T-helper 17 cell (primary cell): ENCODE measurements at places on chromosomes 11 and 22.

DNA sequence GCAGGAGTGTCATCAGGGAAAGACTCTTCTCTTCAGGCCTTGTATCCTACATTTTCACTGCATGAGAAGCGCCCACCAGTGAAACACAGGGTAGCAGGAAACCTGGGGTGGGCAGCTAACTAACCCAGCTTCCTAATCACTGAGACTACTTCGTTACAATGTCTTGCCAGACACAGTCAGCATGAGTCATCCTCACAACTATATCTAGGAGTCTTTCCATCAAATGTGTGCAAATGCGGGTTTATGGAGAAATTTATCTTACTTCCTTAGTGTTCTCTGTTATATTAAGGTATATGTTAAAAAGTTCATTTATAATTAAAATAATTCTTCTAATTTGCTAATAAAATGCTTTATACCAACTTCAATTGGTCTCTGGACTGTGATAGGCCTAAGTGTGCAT is 79.9 kb upstream of the RAB1B start:
- no peaks in the 10 kb centered on the region for H3K27me3 ChIP-seq
- H3K4me1 ChIP-seq = peaks cover 33% of the 10 kb centered on the region
- DNase-seq = no peak

- H3K4me1 ChIP-seq = peaks cover 16% of the 10 kb centered on the region
- no peak overlapping the region for H3K4me3 ChIP-seq
- DNase-seq = no peak
- no peaks in the 10 kb centered on the region for H3K36me3 ChIP-seq
- peaks cover 6% of the 10 kb centered on the region for H3K27me3 ChIP-seq
- no peak overlapping the region for H3K27ac ChIP-seq
Observed at GRCh38 chr11:66880496-66881450, 23.9 kb downstream of the LRFN4 start.

GRCh38 chr11:17275400-17276235 is 921 bp upstream of the NUCB2 start:
- H3K27me3 ChIP-seq = no peaks in the 10 kb centered on the region
- DNase-seq = no peak
- H3K27ac ChIP-seq = peak overlapping the region; percentile 94
- peaks cover 13% of the 10 kb centered on the region for H3K4me1 ChIP-seq
- no peaks in the 10 kb centered on the region for H3K36me3 ChIP-seq

- no peak overlapping the region for H3K27ac ChIP-seq
- H3K27me3 ChIP-seq = no peaks in the 10 kb centered on the region
Observed at GRCh38 chr22:37739035-37739434, 42.2 kb downstream of the TRIOBP start.

GRCh38 chr22:27850000-27850521 is 48.5 kb upstream of the MN1 start:
- H3K36me3 ChIP-seq = peaks cover 12% of the 10 kb centered on the region
- no peak overlapping the region for H3K27ac ChIP-seq
- no peak overlapping the region for H3K4me3 ChIP-seq
- DNase-seq = no peak
- H3K4me1 ChIP-seq = peaks cover 11% of the 10 kb centered on the region

DNA sequence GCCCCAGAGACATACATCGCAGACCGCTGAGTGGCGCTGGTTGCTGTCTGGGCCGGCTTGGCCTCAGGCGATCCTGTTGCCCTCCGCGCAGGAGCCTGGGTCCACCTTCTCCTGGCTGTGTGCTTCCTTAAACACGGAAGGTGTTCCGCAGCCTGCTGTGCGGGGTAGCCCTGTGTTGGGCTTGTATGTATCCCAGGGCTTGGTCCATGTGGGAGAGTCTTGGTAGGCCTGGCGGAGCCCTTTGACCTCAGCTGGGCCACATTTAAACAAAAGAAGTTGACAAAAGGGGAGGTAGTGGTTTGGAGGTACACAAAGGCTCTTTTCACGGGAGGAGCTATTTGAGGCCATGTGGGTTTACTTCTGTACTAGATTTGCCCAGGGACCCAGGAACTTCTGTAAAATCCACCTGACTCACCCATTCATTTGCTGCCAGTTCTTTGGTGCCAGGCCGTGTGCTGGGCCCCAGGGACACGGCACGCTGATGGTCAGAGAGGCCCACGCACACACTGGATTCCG is 11.0 kb upstream of the GRAMD4 start:
- H3K36me3 ChIP-seq = no peaks in the 10 kb centered on the region
- no peak for DNase-seq
- no peaks in the 10 kb centered on the region for H3K27me3 ChIP-seq
- no peak overlapping the region for H3K4me3 ChIP-seq
- H3K4me1 ChIP-seq = peaks cover 25% of the 10 kb centered on the region

DNA sequence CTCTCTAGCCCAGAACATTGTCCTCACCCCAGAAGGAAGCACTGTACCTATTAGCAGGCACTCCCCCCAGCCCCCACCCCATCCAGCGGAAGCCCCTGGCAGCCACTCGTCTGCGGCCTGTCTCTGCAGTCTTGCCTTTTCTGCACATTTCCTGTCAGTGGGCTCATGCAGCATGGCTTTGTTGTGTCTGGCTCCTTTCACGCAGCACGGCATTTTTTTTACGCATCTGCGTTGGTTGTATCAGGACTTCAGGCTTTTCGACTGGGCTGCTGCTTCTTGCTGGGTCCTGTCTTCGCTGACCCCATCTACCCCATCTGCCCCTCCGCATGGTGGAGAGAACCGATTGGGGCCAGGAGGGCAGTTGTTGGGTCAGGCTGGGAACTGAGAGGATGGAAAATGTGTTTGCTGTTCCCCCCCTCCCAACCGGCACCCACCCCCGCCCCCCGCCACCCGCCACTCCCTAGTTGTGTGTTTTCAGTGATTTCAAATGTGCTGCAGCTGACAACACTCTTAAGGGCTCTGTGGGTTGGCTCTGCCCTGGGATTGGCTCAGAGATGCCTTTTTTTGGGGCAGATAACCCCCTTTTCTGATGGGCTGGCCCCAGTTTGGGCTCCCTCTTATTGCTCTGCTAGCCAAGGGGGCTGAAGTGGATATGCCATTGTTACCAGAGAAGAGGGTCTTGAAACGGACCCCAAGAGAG is 110.0 kb downstream of the KIAA1671 start:
- peak overlapping the region; percentile 99 for H3K27ac ChIP-seq
- DNase-seq = peak; percentile 52
- H3K4me3 ChIP-seq = peak overlapping the region; percentile 84
- H3K27me3 ChIP-seq = no peaks in the 10 kb centered on the region

- peak; percentile 50 for DNase-seq
- H3K36me3 ChIP-seq = no peaks in the 10 kb centered on the region
- peaks cover 15% of the 10 kb centered on the region for H3K4me1 ChIP-seq
- no peaks in the 10 kb centered on the region for H3K27me3 ChIP-seq
- H3K4me3 ChIP-seq = peak within 1 kb of the TSS; percentile 74
Observed at GRCh38 chr11:67303132-67303834, at the start of gene SSH3. TSS of gene SSH3 (plus strand) at chr11:67303530. CDS start at chr11:67303626, 96 bp downstream.

- peaks cover 12% of the 10 kb centered on the region for H3K36me3 ChIP-seq
- no peak overlapping the region for H3K27ac ChIP-seq
- H3K4me1 ChIP-seq = no peaks in the 10 kb centered on the region
Observed at GRCh38 chr11:71557257-71557656, 8.1 kb upstream of the KRTAP5-10 start.
